NCI-H526 (cell line): ENCODE measurements at places on chromosomes 5 and 9.

DNA sequence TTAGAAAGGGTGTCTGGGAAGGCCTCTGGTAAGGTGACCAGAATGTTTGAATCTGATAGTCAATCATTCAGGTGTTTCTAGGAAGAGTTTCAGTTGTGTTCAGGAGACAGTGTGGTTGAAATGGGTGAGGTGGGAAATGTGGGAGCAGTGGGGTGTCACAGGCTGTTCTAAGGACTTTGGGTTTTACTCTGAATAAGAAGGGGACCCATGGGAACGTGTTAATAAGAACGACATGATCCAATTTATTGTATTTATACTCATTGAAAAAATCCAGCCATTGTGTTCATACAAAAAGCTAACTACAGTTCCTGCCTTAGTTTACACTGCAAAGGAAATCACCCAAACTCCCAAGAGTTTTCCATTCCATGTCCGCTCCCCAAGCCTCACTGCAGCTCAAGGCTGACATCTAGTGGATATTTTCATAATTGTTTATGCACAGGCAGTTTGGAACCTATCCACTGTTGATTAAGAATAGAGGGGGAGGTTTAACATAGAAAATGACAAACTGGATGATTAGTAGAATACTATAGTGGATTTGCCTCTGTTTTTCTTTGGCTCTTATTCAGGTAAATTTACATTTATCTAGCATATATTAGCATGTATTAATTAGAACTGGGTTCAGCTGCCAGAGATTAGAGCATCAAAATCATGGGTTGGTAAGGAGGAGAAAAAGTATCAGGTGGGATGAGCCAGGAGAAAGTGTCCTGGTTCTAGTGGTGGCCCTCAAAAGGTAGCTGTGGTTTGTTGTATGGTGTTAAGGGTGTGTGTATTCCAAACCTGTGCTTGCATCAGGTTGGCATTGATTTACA, 17.7 kb downstream of the CAVIN4 start:
- DNase-seq: peak; percentile 13

GRCh38 chr9:7045361-7045760, 287.6 kb downstream of the KDM4C start:
- no peak for DNase-seq

GRCh38 chr9:134374301-134375010, 48.2 kb downstream of the RXRA start:
- DNase-seq: no peak

- no peak for DNase-seq
Measured at GRCh38 chr9:117809751-117810150, 105.5 kb downstream of the TLR4 start.

DNA sequence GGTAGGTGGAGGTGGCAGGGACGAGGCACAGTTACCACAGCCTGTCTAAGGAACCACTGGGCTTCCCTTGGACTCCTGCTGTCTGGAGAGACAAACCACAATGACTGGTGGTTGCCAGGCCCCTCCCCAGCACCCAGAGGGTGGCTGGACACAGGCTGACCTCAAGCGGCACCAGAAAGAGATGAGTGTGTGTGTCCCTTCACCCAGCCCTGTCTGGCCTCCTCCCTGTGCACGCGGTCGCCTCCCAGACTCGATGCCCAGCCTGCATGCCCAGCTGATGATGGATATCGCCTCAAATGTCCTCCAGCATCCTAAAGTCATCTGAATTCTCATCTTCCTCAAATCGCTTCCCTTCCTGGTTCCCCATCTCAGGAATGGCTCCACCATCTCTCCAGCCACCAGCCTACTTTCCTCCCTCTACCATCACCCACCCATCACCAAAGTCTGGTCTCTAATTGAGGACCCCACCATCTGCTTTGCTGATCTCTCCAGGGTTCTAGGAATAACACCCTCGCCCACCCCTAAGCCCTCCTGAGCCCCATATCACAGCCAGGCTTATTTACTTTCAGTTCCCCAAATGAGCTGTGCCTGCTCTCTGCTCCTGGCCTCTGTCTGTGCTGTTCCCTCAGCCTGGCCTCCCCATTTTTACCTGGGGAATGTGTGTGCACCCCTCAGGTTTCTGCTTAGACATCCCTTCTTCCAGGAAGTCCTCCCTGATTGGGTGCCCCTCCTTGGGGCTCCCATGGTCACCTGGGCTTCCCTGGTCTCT, 52.5 kb upstream of the GGTA1 start:
- no peak for DNase-seq

DNA sequence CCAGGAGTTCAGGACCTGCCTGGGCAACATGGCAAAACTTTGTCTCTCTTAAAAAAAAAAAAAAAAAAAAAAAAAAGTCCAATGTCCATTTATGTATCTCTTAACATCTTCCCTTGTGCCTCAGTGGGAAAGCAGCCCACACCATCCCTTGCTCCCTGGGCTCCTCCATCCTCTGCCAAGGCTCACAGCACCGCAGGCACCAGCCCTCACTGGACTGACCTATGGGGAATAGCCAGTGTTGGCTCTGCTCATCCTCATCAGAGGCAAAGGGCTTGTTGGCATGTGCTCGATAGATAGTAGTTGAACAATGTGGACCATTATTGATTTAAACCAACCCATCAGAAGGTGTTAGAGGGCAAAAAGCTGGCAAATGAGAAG, 61.8 kb upstream of the LRRTM2 start:
- no peak for DNase-seq

- DNase-seq: no peak
Measured at GRCh38 chr9:18531136-18532065, 57.4 kb downstream of the ADAMTSL1 start.

- no peak for DNase-seq
Measured at GRCh38 chr5:179112469-179113142, 52.4 kb downstream of the ZNF354C start.

- no peak for DNase-seq
Measured at GRCh38 chr5:76337953-76338451, 65.1 kb upstream of the IQGAP2 start.

DNA sequence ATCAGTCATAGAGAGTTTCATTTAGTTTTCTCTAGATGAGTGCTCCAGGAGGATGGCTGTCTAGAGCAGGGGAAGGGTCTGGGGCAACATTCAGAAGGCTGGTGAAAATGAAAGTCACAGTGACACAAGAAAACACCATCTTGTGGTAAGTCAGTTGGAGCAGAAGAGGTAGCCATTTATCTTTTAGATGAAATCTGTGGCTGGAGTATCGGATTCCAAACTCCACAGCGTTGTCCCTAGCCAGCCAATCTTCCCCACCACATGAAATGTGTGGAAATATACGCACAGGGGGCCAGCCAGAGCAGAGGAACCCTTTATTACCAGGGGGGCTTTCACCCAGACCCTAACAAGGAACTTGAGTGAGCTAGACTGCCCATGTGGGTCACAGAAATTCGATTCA, 15.9 kb upstream of the TNFAIP8 start:
- no peak for DNase-seq

GRCh38 chr5:153543288-153543687, 52.8 kb downstream of the GRIA1 start:
- no peak for DNase-seq

DNA sequence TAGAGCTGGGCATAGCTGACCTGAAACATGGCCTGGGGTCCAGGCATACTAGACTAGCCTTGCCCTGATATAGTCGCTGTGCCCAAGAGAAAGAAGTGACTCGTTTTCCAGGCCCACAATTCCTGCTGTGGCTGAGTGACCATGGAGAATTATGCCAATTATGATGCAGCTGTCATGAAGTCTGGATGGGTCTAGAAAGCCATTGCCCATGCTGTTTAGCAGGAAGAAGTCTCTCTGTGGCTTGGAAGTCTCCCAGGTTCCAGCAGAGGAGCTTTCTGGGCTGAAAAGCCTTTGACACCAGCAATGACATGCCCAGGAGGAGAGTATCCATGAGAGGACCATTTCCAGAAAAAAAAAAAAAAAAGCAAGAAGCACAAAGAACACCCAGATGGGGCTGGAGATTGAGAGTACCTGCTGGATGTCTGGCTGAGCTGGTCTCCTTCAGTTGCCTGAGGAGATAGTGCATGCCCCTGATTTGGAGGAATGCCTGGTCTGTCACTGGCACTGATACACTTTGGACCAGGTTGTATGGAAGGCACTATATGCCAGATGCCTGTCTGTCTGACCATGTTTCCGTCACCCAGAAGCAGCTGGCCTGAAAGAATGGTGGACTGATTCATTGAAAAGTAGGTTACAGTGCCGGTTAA, 128.0 kb upstream of the EPB41L4A start:
- DNase-seq: no peak
